SHP77 treated with DMSO at 0.1 percent for 48 hours (cell line): ENCODE measurements at places on chromosomes 12 and 14.

- DNase-seq: peak; percentile 28
Measured at GRCh38 chr12:109609342-109609741, 35.7 kb downstream of the MVK start.

- peak; percentile 7 for DNase-seq
Measured at GRCh38 chr14:104138098-104138717, at the start of gene KIF26A. Gene KIF26A, plus strand, starts transcription at chr14:104138587. Its CDS starts 136 bp downstream, at chr14:104138723.

- DNase-seq: no peak
Measured at GRCh38 chr12:90333939-90334338, 621.0 kb downstream of the CCER1 start.

DNA sequence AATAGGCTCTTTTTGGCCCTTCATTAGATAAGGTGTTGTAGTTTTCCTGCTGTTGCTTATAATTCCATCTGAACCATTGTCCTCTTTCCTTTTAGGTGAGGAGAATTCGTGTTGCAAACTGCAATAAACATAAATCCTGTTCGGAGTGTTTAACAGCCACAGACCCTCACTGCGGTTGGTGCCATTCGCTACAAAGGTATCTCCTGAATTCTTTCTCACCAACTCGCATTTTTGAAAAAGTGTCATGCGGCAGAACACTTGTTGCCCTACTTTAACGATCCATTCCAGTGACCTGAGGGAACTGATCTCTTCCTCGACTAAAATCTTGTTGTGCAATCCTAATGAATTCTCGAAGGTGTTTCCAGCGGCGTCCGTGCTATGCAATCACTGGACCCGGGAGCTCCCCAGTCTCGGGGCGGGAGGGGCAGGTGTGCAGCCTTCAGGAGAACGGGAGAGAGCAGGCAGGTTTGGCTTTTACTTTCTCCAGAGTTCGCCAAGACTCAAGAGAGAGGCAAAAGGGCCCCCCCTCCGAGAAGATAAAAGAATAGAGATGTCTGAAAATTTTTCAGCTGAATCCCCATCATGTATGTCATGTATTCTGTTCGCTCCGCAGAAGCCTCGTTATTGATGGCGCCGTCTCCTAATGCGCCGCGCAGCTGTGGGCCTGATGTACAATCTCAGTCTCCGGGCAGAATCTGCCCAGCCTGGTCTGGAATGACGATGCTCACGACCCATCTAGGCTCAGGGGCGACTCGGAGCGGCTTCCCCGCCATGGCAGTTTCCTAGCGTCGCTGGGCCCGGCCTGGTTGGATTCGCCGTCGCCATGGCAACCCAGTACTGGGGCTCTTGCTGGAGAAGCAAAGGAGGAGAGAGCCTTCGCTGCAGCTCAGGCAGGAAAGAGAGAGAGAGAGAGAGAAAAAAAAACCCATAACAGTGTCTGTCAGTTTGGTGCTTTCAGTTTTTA lies 38.2 kb downstream of the PLXNC1 start:
- DNase-seq: no peak
